Left ventricle myocardium superior (tissue), 1 donor: ENCODE measurements at places on chromosomes 12 and 14. TPM values are rescaled to one million over a fixed set of nuclear protein-coding genes. Genes with fewer than 3 reads are reported as not detected.
A peak's percentile ranks its signal among the peaks of the same experiment; 100 is the strongest.

GRCh38 chr14:30872602-30873001 lies 1.8 kb upstream of the COCH start:
- no peak for DNase-seq

DNA sequence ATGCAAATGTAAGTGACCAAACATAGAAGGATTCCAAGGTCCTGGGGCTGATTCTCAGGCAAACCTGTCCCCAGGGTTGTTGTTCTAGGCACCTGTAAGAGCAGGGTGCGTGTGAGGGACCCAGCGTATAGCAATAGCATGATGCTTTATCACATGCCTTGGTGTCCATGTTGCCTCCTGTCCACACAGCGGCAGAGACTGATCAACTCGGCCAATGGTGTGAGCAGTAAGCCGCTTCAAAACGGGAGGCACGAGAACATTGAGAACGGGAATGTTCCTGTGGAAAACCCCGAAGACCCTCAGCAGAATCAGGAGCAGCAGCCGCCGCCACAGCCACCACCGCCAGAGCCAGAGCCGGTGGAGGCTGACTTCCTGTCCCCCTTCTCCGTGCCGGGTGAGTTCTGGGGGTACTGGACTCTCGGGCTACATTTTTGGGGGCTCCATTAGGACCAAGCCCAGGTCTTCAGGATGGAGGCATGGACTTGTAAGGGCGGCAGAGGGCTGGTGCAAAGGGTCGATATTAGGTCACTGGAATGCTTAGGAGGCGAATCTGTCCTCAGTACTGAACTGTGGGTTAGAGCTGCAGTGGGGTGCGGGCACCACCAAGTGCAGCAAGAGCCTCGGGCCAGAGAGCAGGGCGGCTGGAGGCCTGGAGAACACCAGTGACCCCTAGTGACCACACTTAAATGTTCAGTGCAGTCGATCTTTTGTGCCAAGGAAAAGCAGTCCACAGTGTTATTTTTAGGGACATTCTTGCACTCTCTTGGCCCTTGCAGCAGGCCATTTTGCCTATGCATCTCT lies 57.2 kb upstream of the RIN3 start:
- DNase-seq = peak; percentile 67

DNA sequence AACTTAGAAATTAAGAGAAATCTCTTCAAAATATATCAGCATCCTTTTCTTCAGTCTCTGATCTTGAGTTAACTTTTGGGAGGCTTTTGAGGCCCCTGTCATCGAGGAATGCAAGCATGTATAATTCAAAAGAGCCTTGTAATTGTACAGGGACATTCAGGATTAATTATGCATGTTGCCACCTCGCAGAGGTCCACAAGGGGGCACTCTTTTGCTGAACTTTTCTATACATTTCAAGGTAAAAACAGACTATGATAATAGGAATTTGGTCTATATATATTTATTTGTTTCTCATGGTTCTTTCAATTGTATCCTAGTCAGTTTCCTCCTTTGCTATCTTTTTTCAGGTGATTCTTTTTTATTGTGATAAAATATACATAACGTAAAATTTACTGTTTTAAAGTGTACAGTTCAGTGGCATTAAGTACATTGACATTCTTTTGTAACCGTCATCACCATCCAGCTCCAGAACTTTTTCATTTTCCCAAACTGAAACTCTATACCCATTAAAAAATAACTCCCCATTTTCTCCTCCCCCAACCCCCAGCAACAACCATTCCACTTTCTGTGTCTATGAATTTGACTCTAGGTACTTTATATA lies 47.0 kb upstream of the SLC2A13 start:
- peak; percentile 54 for DNase-seq

- DNase-seq = no peak
Observed at GRCh38 chr12:12486661-12487240, 75.9 kb downstream of the DUSP16 start.

GRCh38 chr12:71838676-71839075 lies 883 bp upstream of the TBC1D15 start:
- no peak for DNase-seq

DNA sequence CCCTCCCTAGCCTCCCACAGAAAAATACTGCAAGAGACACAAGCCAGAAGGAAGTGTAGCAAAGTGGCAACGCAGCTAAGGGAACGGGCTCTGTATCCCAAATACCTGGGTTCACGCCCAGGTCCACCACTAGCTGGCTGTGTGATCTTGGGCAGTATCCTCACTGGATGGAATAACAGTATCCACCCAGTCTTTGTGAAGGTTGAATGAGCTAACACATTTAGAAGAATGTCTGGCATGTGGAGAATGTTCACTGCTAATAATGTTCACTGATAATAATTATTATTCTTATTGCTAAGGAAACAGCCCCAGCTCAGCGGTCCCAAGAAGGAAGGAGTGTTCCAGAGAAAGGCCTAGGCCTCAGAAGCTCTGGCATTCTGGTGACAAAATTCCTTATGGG lies 70.9 kb downstream of the VWF start:
- no peak for DNase-seq

- no peak for DNase-seq
Observed at GRCh38 chr14:77457115-77457521, 283 bp downstream of the VIPAS39 start.

DNA sequence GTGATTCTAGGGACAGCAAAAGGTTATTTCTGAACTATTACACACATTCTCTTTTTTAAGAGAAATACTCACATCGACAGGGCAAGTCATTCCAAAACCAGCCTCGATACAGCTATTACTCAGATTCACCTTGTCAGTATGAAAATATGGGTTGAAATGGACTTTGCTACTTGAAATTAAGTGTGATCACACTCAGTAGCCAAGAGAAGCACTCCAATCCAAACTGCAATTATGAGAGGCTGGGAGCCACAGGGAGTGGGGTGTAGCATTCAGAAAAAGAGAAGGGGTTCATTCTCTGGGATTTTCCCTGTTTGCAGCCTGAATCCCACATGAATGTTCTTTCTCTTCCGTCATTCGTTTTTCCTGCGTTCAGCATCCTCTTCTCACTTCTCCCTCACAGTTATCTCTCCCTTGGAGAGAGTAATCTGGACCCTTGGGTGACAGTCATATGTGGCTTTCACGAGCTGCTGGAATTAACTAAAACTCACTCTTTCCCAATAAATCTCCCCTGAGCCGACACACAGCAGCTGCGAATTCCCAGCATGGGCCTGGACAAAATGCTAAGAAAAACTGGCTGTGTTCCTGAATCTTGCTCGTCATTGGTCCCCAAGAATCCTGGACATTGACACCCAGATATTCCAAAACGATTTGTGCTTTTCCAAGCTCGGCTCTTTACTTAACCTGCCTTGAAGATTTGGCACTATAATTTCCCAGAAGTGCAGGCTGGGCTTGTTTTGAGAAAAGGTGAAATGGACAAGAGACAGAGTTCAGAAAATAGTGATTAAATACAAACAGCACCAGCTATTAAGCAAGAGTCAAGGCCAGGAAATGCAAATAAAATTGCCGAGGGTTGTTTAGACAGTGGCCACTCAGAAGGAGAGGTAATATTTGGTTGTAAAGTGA lies 199.5 kb upstream of the PLEKHG7 start:
- peak; percentile 32 for DNase-seq

DNA sequence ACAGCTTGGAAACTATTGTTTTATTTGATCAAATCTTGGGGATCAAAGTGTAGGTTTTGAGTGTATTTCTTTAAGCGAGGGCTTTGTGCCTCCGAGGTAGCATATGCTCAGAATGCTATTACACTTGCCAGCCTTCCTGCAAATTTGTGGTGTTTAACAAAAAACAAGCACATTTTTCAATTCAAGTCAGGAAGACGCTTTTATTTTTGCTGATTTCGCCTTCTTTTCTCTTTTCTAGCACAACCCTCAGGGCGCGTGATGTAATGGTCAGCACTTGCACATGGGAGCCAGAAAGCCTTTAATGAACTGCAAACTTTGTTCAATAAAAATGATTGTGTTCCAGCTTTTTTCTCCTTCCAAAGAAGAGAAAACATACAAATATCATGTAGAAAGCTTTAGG lies 466.5 kb downstream of the PRKD1 start:
- no peak for DNase-seq

DNA sequence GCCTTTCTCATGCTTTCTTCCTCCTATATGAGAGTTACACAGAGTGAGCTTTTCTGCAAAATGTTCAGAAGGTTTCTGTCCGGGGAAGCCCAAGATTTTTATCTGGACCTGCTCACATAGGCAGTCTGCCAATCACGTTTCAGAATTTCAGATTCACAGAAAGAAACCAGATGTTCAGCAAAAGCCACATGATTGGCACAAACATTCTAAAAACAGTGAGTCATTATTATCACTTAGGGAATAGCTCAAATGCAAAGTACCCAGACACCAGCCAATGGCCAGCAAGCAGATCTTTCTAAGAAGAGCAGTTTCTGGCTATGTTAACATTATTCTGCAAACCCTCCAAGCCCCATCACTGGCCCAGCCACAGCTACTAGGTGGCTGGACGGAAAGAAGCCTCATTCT lies 1558.5 kb upstream of the TMEM132C start:
- DNase-seq = no peak

DNA sequence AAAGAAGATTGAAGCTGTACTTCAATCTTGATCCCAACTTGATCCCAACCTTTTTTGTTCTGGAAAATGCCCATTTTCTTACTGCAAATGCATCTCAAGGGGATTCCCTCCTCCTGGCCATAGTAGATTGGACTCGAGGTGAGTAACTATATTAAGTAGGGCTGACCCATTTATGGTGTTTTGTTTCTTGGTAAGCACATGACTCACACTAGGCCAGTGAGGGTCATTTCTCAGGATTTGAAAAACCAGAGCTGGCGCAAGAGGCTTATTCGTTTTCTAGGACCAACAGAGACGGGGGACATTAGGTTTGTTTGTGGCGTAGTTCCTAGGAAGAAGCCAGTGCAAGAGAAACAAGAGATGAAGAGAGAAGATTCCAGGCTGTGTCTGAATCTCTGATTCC lies 51.4 kb downstream of the MRPL42 start:
- no peak for DNase-seq

DNA sequence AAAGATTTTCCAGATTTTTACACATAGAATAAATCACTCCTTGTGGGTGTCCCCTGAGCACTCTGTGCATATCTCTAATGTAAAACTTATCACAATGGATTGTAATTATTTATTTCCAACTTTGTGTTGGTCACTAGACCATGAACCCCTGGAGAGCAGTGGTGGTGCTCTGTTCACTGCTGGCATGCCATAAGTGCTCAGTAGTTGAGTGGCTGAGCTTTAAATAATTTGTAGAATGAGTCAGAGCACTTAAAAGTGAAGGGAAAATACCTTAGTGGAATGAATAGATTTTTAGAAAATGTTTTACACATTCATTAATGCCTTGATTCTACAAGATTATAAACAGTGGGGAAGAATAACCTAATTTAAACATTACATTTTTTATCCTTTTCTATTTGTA lies 6.3 kb downstream of the MGAT4C start:
- DNase-seq = no peak

GRCh38 chr12:53292426-53292825 lies 2.9 kb upstream of the PFDN5 start:
- no peak for DNase-seq

- no peak for DNase-seq
Observed at GRCh38 chr14:23323838-23324454, 2.7 kb downstream of the PABPN1 start.

GRCh38 chr14:96368534-96368933 lies 5.2 kb downstream of the GSKIP start:
- no peak for DNase-seq

DNA sequence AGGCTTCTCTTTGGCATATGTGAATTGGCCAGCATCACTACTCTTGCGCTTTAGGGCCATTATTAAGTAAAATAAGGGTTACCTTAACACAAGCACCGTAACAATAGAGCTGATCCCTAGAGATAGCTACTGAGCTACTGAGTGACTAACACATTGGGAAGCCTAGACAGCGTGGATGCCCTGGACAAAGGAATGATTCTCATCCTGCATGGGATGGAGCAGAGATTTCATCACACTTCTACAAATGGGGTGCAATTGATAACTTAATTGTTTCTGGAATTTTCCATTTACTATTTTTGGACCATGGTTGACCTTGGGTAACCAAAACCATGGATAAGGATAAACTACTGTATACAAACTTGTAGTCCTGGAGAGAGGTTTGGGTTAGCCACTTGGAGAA lies 57.1 kb downstream of the FBXO34 start:
- no peak for DNase-seq

- DNase-seq = no peak
Observed at GRCh38 chr14:97851428-97851995, 1054.3 kb downstream of the VRK1 start.

DNA sequence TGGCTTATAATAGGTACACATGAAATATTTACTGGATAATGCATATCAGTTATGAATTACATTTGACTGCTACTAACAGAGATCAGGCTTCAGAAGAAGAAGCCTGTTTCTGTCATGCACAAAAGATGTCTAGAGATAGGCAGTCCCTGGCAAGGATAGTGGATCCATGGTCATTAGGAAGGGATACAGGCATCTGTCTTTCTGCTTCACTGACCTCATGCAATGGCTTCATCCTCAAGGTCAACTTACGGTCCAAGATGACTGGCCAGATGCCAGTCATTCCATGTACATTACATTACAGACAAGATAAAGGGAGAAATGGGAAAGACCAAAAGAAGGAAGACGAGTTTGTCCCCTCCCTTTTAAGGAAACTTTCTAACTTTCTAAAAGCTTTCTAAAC lies 94.0 kb downstream of the NUAK1 start:
- no peak for DNase-seq

DNA sequence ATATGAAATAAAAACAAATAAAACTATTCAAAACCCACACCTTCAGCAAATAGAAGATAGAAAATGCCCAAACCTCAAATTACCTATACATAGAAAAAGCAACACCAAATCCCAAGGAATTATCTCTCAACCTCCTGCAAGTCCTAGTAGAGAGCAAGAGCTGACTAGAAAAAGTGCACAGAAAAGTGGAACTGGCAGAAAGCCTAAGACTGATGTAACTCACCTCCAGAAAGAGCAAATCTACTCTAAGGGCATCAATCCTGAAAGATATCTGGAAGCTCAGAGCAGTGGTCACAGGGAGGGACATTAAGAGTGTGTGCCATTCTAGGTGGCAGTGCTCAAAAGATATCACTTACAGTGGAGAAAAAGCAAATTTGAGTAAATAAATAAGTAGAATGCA lies 62.1 kb upstream of the PLEKHG7 start:
- no peak for DNase-seq

DNA sequence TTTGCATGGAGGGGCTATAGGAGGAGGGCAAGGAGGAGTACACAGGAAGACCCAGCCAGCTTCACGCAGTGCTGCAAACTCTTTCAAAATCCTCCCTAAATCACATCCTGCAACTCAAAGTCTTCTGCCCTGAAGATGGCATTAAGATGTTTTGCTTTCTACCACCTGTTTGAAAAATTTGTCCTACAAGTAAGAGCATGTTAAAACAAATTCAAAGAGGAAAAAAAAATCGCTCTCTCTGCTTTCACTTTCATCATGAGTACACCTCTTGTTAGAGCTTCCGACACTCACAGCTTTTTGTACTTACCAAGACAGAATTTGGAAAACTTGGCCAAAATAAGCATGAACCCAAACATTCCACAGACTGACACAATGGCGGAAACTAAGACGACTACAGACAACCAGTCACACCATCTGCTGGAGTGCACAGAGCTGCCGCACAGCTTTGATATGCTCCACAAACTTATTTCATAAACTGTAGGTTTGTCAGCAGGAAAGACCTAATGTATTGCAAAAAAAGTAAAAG lies 21.3 kb downstream of the GCH1 start:
- no peak for DNase-seq

Gene UBE3B
- 58.1 TPM for total RNA-seq

Gene TAS2R7
- not detected for total RNA-seq

Gene KRT83
- total RNA-seq = not detected

Gene CARMIL3
- total RNA-seq = 0.12 TPM

Gene RDH11
- total RNA-seq = 12.5 TPM

Gene NEDD8
- total RNA-seq = 225 TPM

Gene RIMKLB
- 9.7 TPM for total RNA-seq

Gene FAM186B
- 0.47 TPM for total RNA-seq
